ENCODE measurements at places on chromosomes 12 and 14. TPM values are rescaled to one million over a fixed set of nuclear protein-coding genes. Genes with fewer than 3 reads are reported as not detected.

- H3K27ac ChIP-seq = no peak overlapping the region
- H3K36me3 ChIP-seq = no peaks in the 10 kb centered on the region
- no peak for DNase-seq
- no peak overlapping the region for H3K4me3 ChIP-seq
- H3K27me3 ChIP-seq = no peaks in the 10 kb centered on the region
Measured at GRCh38 chr12:45638386-45638785, 91.1 kb upstream of the ARID2 start.

- H3K4me3 ChIP-seq = no peak overlapping the region
- DNase-seq = no peak
- H3K36me3 ChIP-seq = no peaks in the 10 kb centered on the region
- peaks cover 4% of the 10 kb centered on the region for H3K4me1 ChIP-seq
Measured at GRCh38 chr14:68418174-68419118, 374.4 kb downstream of the ZFP36L1 start.

The CNIH1 gene
- 39.1 TPM for total RNA-seq

GRCh38 chr14:96852823-96853422 is 55.7 kb downstream of the VRK1 start:
- DNase-seq = peak; percentile 3
- H3K27ac ChIP-seq = no peak overlapping the region
- H3K4me1 ChIP-seq = peaks cover 2% of the 10 kb centered on the region
- no peaks in the 10 kb centered on the region for H3K27me3 ChIP-seq

The ANP32D gene
- total RNA-seq = not detected

DNA sequence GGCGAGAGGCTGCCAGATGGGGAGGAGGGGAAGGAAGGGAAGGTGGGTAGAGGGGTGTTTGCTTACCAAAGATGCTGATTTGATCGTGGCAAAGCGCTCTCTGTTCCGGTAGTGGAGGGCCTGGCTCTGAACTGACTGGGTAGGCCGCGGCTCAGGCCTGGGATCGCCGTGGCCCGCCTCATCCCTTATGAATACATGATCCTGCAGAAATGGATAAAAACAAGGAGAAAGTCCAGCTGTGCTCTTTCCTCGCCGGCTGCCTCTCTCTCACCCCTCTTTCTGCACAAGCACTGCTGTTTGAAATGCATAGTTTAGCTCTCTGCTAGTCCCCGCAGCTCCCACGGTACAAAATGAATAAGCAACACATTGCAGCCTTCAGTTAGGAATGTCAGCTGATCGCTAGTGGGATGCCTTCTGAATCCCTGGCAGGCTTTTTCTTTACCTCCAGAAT is 53.8 kb downstream of the PEBP1 start:
- H3K27ac ChIP-seq = no peak overlapping the region
- DNase-seq = no peak
- H3K4me3 ChIP-seq = no peak overlapping the region
- no peaks in the 10 kb centered on the region for H3K27me3 ChIP-seq
- peaks cover 55% of the 10 kb centered on the region for H3K36me3 ChIP-seq

DNA sequence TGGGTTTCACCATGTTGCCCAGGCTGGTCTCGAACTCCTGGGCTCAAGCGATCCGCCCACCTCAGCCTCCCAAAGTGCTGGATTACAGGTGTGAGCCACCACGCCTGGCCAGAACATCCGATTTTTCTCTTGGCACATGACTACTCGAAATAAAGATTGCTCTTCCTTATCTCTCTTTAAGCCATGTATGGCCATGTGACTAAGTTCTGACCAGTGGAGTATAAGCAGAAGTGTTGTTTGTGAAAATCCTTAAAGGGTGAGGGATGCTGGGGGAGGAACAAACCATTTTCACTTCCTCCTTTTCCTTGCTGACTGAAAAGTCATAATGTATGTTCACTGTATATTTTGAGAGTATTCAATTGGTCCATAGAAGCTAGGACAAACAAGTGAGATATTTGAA is 50.7 kb upstream of the ATF7IP start:
- H3K27ac ChIP-seq = no peak overlapping the region
- no peaks in the 10 kb centered on the region for H3K27me3 ChIP-seq
- no peaks in the 10 kb centered on the region for H3K4me1 ChIP-seq
- H3K36me3 ChIP-seq = no peaks in the 10 kb centered on the region
- no peak for DNase-seq

The LRP1 gene
- 5.9 TPM for total RNA-seq

- peak overlapping the region; percentile 71 for H3K4me3 ChIP-seq
- peaks cover 20% of the 10 kb centered on the region for H3K36me3 ChIP-seq
- DNase-seq = peak; percentile 64
- H3K27me3 ChIP-seq = peaks cover 3% of the 10 kb centered on the region
- H3K4me1 ChIP-seq = peaks cover 14% of the 10 kb centered on the region
Measured at GRCh38 chr12:6792522-6793201, 3.3 kb downstream of the CD4 start.

DNA sequence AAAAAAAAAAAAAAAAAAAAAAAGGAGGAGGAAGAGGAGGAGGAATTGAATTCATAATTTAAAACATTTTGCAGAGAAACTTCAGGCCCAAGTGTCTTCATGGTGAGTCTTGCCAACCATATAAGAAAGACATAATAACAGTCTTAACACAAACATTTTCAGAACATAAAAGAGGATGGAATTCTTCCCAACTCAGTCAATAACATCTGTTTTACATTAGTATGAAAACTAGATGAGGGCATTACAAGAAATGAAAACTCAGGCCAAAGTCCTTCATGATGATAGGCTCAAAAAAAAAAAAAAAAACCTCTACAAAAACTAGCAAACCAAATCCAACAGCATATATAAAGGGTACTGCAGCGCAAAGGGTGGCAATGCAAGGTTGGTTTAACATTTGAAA is 151.6 kb downstream of the FOXA1 start:
- no peak overlapping the region for H3K27ac ChIP-seq
- no peak for DNase-seq
- H3K4me1 ChIP-seq = no peaks in the 10 kb centered on the region
- H3K36me3 ChIP-seq = no peaks in the 10 kb centered on the region
- H3K4me3 ChIP-seq = no peak overlapping the region

GRCh38 chr12:122793685-122794106 is 19.3 kb downstream of the CCDC62 start:
- no peak overlapping the region for H3K27ac ChIP-seq
- peaks cover 3% of the 10 kb centered on the region for H3K4me1 ChIP-seq
- H3K36me3 ChIP-seq = no peaks in the 10 kb centered on the region
- no peak overlapping the region for H3K4me3 ChIP-seq
- no peak for DNase-seq

The EEA1 gene
- total RNA-seq = 27.2 TPM

- no peaks in the 10 kb centered on the region for H3K27me3 ChIP-seq
- H3K36me3 ChIP-seq = peaks cover 24% of the 10 kb centered on the region
Measured at GRCh38 chr12:106493531-106493930, 89.3 kb upstream of the RFX4 start.

DNA sequence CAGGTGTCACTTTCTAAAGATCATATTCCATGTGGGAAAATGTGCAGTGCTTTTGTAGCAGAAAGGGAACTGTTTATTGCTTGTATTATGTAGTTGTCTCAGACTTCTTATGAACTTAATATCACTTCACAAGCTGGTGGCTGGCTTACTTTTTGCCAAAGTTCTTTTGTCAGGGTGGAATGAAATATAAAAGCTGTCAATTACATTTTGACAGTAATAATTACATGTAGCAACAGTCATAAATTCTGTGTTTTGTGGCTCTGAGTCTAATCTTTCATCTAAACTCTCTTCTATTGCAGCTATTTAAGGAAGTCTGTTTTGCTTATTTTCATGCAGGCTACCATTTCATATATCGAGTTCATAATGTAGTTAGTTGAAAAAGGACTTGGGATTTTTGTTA is 106.6 kb downstream of the OTOGL start:
- no peaks in the 10 kb centered on the region for H3K27me3 ChIP-seq
- no peak overlapping the region for H3K27ac ChIP-seq

The CLEC7A gene
- total RNA-seq = 1.6 TPM

GRCh38 chr12:46675736-46676135 is 150.1 kb downstream of the SLC38A4 start:
- H3K4me1 ChIP-seq = no peaks in the 10 kb centered on the region
- H3K36me3 ChIP-seq = no peaks in the 10 kb centered on the region
- no peak overlapping the region for H3K27ac ChIP-seq
- no peak overlapping the region for H3K4me3 ChIP-seq

DNA sequence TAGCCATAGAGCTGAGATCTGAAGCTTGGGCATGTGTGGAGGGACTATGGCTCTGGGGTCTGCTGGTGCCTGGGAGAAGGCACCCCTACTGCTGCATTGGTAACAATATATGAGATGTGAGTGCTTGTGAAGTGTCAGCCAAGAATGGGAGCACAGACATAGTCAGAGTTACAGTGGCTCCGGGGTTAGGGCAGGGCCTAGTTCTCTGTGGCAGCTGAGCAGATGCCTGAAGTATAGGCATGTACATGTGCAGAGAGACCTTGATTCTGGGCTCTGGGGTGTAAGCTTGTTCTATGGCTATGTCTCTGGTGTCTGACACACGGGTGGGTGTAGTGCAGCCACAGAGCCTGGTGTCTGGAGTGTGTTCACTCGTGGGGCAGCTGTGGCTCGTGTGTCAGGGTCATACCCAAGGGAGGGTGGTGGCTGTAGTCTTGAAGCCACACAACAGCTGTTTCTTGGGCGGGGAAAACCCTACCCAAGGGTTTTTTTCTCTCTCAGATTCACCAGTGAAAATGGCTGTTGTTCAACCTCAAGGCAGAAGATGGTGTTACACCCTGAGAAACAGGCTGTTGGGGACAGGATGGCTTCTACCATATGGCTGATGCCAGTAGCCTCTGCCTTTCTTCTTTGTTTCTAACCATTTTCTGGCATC is 11.9 kb upstream of the TCL1A start:
- DNase-seq = no peak
- no peaks in the 10 kb centered on the region for H3K4me1 ChIP-seq
- no peak overlapping the region for H3K27ac ChIP-seq
- no peak overlapping the region for H3K4me3 ChIP-seq
- peaks cover 15% of the 10 kb centered on the region for H3K27me3 ChIP-seq

The TAS2R9 gene
- not detected for total RNA-seq

The PTHLH gene
- total RNA-seq = not detected

The CPNE6 gene
- total RNA-seq = not detected

DNA sequence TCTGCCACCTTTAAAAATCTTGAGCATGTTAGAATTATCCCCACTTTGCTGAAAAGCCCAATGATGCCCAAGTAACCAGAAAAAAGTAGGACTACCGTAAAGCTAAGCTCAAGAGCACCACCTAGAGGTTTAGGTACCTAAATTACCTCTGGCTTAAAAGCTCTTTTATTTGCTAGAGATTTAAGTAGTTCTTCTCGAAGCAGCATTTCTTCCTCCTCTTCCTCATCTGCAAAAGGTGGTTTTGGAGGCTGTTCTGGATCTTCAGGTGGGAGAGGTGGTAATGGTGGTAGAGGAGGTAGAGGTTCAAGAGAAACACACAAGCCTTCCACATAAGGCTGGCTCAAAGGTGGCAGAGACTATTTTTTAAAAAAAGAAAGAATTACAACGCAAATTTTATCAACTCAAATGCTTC is 26.9 kb downstream of the ZFC3H1 start:
- H3K4me3 ChIP-seq = no peak overlapping the region
- no peaks in the 10 kb centered on the region for H3K27me3 ChIP-seq
- H3K4me1 ChIP-seq = no peaks in the 10 kb centered on the region
- H3K27ac ChIP-seq = no peak overlapping the region
- DNase-seq = no peak

The CISTR gene
- total RNA-seq = not detected

The PRH2 gene
- not detected for total RNA-seq

The CLECL1 gene
- total RNA-seq = 4.4 TPM

The EPS8 gene
- total RNA-seq = 3.8 TPM

GRCh38 chr12:124456652-124457152 is 110.7 kb downstream of the NCOR2 start:
- H3K4me1 ChIP-seq = peaks cover 74% of the 10 kb centered on the region
- DNase-seq = peak; percentile 16
- H3K27me3 ChIP-seq = no peaks in the 10 kb centered on the region

DNA sequence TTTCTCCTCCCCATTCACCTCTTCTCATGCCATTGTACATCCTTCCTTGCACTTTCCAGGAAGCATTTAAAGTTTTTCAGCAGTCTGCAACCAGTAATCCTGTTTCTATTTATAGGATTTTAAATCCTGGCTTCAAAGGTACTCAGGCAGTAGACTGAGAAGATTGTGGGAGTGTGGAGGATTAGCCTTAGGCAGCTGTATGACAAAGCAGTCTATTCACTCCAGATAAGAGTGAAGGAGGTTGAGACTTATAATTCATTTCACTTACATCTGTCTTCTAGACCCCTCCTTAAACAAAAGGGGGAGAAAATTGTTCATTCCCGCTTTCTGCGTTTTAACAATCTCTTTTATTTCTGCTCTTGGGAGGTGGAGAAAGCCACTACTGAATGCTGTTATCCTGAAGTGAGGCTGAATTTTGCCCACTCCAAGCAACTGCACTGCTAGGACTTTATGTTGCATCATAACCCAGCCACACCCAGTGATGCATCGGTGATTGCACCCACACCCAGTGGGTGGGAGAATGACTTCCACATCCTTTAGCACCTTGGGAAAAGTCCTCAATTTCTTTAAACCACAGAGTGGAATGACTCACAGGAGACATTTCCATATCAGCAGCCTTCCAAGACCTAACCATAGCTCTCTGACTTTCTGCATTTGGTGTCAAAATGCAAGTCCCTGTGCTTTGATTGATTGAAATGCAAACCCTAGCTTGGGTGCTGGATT is 382.5 kb upstream of the ATP2B1 start:
- no peaks in the 10 kb centered on the region for H3K27me3 ChIP-seq
- DNase-seq = no peak
- H3K27ac ChIP-seq = no peak overlapping the region
- no peaks in the 10 kb centered on the region for H3K36me3 ChIP-seq
- H3K4me1 ChIP-seq = peaks cover 9% of the 10 kb centered on the region

DNA sequence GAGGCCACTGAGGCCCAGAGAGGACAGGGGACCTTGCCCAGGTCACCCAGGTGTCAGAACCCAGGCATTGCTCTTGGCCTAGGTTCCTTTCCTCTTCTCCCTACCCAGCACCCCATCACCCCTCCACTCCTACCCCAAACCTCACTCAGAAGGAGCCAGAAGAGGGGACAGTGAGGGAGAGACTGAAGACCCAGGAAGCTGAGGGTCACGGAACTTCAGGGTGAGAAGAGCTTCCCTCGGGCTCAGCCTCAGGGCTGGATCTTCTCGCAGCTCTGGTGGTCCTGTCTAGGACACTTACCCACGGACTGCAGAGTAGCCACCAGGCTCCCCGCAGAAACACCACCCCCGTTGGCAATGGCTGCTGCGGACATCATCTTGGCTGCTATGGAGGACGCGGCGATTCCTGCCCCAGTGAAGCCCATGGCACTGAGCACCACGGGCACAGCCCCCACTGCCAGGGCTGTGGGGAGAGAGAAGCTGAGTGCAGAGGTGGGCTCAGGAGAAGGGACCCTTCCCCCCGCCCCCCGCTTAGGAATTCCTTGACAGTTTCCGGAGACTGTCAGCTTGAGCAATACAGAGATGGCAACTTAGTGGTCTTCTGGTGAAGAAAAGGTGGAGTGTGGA is 1.1 kb downstream of the IFI27L2 start:
- H3K4me1 ChIP-seq = peaks cover 20% of the 10 kb centered on the region
- H3K4me3 ChIP-seq = no peak overlapping the region
- peaks cover 4% of the 10 kb centered on the region for H3K27me3 ChIP-seq
- peaks cover 10% of the 10 kb centered on the region for H3K36me3 ChIP-seq

Measured in T-cell (primary cell).